Activated CD8-positive, alpha-beta T cell treated with anti-CD3 and anti-CD28 coated beads, Interleukin-2, amount 10 ng/mL, durations not matched to agents 7 days and 5 days (primary cell): ENCODE measurements at places on chromosomes 6 and 20.

GRCh38 chr6:57158658-57159057, 13.5 kb upstream of the BAG2 start:
- DNase-seq = no peak

DNA sequence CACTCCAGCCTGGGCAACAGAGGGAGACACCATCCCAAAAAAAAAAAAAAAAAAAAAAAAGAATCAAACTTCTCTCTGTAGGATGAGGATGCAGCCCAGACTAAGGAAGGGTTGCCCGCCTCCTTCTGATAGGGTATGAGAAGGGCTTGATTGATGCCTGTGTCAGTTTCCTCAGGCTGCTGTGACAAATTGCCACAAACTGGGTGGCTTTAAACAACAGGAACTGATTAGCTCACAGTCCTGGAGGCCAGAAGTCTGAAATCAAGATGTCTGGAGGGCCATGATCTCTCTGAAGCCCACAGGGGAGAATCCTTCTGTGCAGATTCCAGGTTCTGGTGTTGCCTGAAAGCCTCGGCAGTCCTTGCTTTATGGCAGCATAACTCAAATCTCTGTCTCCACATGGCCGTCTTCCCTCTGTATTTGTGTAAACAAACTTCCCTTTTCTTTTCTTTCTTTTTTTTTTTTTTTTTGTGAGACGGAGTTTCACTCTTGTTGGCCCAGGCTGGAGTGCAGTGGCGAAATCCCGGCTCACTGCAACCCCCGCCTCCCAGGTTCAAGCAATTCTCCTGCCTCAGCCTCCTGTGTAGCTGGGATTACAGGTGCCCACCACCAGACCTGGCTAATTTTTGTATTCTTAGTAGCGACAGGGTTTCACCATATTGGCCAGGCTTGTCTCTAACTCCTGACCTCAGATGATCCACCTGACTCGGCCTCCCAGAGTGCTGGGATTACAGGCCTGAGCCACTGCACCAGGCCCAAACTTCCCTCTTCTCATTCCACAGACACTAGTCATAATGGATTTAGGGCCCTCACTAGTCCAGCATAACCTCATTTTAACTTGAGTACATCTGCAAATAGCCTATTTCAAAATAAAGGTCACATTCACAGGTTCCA, 11.2 kb upstream of the CDK19 start:
- no peak for DNase-seq

GRCh38 chr6:143038833-143039232, 21.9 kb upstream of the AIG1 start:
- DNase-seq = no peak

DNA sequence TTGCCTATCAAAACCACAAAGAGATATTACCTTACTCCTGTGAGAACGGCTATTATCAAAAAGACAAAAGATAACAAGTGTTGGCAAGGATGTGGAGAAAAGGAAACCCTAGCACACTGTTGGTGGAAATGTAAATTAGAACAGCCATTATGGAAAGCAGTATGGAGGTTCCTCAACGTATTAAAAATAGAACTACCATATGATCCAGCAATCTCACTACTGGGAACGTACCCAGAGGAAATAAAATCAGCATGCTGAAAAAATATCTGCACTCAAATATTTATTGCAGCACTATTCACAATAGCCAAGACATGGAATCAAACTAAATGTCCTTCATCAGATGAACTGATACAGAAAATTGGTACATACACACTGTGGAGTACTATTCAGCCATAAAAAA, 149.4 kb upstream of the MLN start:
- DNase-seq = no peak

GRCh38 chr20:57190536-57191264, 75.7 kb downstream of the BMP7 start:
- no peak for DNase-seq

- no peak for DNase-seq
Observed at GRCh38 chr6:84348801-84349200, 121.4 kb upstream of the CEP162 start.

DNA sequence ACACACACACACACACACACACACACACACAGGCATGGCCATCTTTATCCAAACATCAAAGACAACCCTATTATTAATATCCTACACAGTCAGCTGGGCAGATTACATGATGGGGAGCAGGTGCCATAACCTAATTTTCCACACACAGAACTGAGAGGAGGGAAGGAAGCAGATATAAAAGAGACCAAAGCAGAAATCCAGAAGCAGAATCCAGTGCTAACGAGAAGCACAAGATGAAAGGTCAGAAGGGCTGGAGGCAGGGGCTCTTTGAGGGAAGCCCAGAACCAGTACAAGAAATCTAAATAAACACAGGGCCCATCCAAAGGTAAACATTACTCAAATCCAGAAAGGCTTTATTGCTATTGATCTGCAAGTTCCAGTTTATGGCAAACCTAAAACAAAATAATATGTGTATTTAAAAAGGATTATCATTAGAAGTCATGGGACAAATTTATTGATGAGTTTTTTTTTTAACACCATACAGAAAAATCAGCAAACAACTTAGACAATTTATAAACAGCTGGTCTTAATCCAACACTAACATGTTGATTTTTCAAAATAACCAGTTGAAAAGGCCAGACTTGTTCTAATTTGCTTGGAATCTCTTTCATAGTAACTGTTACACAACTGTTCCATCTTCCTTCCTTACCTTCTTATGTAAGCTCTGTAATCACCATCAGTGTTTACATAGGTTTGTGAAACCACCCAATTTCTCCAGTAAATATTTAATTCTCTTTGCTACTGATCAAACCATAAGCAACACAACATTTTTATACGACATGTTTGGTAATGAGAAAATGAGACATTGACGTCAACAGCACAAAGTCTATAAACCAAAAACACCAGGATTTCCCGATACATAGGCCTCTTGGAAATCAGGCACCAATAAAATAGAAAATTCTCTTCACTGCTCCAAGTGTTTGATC, 34.2 kb downstream of the SLC23A2 start:
- DNase-seq = no peak

DNA sequence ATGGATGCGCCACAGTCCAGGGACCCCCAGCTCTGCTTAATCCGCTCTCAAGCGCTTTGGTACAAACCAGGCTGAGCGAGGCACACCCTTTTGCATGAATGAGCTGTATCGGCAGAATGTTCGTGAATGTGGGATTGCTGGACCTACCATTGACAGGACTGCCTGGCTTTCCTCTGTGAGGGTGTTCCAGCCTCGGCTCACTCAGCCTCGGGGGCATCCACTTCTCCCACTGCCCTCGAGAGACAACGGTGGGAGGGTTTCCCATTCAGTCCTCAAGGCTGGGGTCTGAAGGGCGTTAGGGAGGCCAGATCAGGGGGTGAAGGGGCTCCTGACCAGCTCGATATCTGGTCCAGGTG, 17.4 kb downstream of the MDFI start:
- DNase-seq = no peak

DNA sequence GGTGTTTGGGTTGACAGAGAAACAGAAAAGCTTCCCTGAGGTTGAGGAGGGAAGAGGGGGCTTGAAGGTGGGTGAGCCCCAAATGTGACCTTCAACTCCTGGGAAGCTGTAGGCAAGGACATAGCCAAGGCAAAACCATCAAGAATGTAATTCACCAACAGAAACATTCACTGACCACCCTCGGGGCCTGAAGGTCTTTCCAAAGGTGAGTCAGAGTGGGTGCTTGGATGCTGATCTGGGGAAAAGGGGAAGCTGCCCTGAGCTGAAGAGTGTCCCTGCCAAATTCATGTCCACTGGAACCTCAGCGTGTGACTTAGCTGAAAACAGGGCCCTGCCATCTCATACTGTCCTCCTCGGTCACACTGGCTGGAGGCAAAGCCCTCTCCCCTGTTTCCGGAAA, 234.2 kb upstream of the SULF2 start:
- no peak for DNase-seq
